Esophagus mucosa (tissue), 1 donor: ENCODE measurements at places on chromosomes 13 and 19.

- no peak for ATAC-seq
Observed at GRCh38 chr13:41541142-41541938, 84.0 kb downstream of the RGCC start.

GRCh38 chr19:46615966-46616365 lies 8.9 kb downstream of the PTGIR start:
- ATAC-seq = no peak

GRCh38 chr13:27338816-27339215 lies 68.2 kb downstream of the RASL11A start:
- no peak for ATAC-seq

DNA sequence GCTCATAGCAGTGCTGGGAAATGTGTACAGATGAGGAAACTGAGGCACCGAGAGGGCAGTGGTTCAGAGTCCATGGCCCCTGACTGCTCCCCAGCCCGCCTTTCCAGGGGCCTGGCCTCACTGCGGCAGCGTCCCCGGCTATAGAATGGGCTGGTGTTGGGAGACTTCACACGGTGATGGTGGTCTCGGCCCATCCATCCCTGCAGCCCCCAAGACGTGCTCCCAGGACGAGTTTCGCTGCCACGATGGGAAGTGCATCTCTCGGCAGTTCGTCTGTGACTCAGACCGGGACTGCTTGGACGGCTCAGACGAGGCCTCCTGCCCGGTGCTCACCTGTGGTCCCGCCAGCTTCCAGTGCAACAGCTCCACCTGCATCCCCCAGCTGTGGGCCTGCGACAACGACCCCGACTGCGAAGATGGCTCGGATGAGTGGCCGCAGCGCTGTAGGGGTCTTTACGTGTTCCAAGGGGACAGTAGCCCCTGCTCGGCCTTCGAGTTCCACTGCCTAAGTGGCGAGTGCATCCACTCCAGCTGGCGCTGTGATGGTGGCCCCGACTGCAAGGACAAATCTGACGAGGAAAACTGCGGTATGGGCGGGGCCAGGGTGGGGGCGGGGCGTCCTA lies 15.9 kb downstream of the LDLR start:
- peak; percentile 19 for ATAC-seq
